ENCODE measurements at places on chromosomes 2 and 18. TPM values are rescaled to one million over a fixed set of nuclear protein-coding genes. Genes with fewer than 3 reads are reported as not detected.
A peak's percentile ranks its signal among the peaks of the same experiment; 100 is the strongest.

The SNORC gene
- 3.1 TPM for total RNA-seq

The CAPN14 gene
- total RNA-seq = 0.40 TPM

The C2orf72 gene
- 23.6 TPM for total RNA-seq

The NMUR1 gene
- 0.39 TPM for total RNA-seq

DNA sequence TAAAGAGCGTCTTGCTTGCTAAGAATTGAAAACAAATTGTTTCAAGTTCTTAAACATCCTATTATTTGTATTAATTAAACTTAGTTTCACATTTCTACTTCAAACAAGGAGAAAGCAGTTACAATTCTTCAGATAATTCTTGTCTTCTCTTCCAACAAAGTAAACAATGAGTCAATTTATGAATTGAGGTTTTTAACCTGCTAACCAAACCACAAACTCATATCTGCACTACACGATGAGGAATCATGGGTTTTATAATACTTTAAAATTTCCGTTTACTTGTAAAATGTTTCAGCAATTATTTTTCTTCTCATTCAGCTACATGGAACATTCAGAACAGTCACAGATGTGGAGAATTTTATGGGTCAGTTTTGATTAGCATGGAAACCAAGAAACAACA is 114.2 kb downstream of the SPIRE1 start:
- H3K4me3 ChIP-seq = no peak overlapping the region
- peaks cover 6% of the 10 kb centered on the region for H3K36me3 ChIP-seq
- no peaks in the 10 kb centered on the region for H3K27me3 ChIP-seq
- no peak overlapping the region for H3K27ac ChIP-seq

GRCh38 chr2:85216927-85217326 is 83.7 kb downstream of the TCF7L1 start:
- H3K4me3 ChIP-seq = no peak overlapping the region
- no peaks in the 10 kb centered on the region for H3K27me3 ChIP-seq
- H3K4me1 ChIP-seq = peaks cover 32% of the 10 kb centered on the region
- peak overlapping the region; percentile 83 for H3K27ac ChIP-seq
- DNase-seq = no peak

DNA sequence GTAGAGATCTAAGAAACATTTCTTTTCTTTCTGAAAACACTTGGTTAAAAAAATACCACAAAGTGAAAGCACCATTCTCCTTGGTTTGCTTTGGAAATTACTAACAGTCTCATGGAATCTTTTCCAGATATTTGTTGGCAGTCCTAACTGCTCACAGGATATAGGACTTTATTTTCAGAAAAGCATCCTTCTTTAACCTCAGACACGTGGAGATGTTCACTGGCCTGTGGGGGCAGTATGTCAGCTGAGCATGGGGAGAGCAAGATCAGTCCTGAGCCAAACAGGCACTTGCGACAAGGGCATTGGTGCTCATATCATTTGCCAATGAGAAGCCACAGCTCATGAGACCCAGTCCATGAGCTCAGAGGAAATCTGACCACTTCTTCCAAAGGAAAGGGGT is 371.9 kb downstream of the NBAS start:
- no peaks in the 10 kb centered on the region for H3K27me3 ChIP-seq
- DNase-seq = no peak
- no peak overlapping the region for H3K27ac ChIP-seq
- no peaks in the 10 kb centered on the region for H3K36me3 ChIP-seq
- no peak overlapping the region for H3K4me3 ChIP-seq

DNA sequence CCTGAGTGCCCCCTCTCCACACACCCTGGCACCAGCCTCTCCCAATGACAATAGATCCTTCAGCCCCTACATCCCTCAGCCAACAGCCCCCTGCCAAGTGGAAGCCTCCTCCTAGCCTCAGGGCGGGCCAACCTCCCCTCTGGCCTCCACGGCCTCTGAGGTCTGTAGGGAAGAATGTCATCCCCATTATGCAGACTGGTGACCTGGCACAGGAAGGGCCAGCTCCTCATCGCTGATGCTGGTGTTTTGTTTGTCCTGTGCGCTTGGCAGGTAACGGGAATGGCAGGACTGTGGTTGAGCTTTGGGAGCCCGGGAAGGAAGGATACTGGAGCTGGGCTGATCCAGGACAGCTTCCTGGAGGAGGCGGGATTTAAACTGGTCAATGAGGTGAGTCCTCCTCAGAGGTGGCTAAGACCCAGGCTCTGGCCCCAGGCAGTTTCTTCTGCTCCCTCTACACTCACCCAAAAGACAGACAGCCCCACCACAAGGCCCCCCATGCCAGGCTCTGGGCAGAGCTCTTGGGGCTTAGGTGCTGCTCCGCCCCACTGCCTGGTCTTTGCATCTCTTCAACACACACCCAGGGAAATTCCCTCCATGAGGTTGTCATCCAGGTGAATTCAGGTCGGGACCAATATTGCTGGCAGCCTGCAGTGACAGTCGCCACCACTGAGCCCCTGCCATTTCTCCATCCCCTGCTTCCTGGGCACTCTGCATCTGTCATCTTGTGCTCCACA is 75.2 kb upstream of the SMAD7 start:
- H3K4me1 ChIP-seq = no peaks in the 10 kb centered on the region
- H3K36me3 ChIP-seq = no peaks in the 10 kb centered on the region
- H3K27ac ChIP-seq = no peak overlapping the region
- no peaks in the 10 kb centered on the region for H3K27me3 ChIP-seq
- no peak overlapping the region for H3K4me3 ChIP-seq

DNA sequence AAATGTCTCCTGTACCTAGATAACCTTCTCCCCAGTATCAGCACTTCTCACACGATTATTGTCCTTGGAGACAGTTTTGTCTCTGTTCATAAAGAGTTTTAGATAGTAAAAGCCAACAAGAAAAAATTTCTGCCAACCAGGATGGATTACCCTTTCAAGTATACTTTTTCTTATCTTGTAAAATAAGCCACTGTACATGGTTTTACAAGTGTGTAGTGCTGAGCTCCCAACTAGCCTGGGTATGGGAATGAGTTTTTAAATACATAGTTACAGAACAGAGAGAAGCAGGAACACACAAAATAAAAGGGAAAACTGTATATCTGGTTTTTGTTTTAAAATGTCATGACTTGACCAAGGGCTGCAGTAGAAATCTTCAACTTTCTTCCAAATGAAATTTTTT is 76.7 kb downstream of the C18orf54 start:
- no peaks in the 10 kb centered on the region for H3K27me3 ChIP-seq
- no peak for DNase-seq
- no peak overlapping the region for H3K27ac ChIP-seq
- no peaks in the 10 kb centered on the region for H3K4me1 ChIP-seq
- no peaks in the 10 kb centered on the region for H3K36me3 ChIP-seq

DNA sequence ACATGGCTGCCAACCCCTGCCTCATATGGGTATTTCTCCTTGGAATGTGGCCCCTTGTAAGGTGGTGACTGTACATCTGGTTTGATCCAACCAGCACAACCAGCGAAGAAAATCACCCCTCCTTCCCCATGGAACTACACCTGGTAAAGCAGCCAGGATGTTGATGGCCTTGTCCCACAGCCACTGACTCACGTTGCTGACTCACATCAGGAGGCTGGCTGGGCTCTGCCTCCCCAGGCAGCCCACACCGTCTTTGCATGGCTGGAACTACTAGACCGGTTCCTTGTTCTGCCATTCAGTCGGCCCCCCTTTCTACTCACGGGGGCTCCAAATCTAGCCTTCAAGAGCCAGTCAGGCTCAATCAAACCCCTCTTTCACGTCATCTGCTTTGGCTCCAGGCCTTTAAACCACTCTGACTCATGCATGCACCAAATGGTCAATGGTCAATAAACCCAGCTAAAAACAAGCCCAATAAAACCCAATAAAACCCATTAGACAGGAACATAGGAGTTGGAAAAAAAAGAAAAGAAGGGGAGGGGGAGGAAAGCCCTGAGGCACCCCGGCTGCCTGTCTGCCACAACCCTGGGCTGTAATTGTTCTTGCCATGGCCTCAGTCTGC is 114.8 kb downstream of the PLB1 start:
- no peaks in the 10 kb centered on the region for H3K27me3 ChIP-seq
- H3K4me3 ChIP-seq = no peak overlapping the region
- no peak for DNase-seq
- H3K4me1 ChIP-seq = peaks cover 16% of the 10 kb centered on the region
- H3K27ac ChIP-seq = no peak overlapping the region
- no peaks in the 10 kb centered on the region for H3K36me3 ChIP-seq

DNA sequence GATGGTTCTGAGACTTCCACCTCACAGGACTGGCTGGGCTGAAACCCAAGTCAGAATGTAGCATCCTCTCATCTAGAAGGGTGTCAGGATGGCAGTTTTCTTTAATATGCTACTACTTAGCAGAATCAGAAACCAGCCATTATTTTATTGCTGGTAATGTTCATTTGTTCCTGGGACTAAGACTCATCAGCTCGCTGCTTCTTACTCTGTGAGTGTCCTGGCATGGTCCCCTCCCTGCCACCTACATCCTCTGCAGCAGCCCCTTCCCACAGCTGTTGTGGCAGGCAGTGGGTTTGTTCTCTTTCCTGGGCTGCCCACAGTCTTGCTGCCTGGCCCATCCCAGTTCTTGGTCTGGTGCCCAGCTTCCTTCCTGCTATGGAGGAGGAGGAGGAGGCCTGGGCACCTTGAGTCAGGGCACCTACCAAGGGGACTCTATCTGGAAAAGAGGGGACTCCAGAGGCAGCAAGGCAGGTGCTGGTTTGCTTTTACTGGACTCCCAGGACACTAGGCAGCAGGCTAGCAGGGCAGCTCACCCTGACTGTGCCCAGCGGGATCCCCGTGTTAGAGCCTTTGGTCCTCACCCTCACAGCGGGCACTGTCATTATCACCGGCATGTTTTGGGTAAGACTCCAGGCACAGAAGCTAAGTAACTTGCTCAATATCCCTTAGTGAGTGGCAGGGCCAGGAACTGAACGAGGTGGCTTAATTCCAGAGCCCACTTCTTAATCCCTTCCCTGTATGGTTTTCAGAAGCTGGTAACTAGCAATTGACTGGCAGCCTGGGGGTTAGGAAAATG is 62.1 kb downstream of the LRRFIP1 start:
- DNase-seq = no peak
- no peak overlapping the region for H3K4me3 ChIP-seq
- peaks cover 6% of the 10 kb centered on the region for H3K27me3 ChIP-seq
- no peak overlapping the region for H3K27ac ChIP-seq

Data from spinal cord (tissue), 10 donors.